Effector CD8-positive, alpha-beta T cell (primary cell): ENCODE measurements at places on chromosomes 13 and 19.
A peak's percentile ranks its signal among the peaks of the same experiment; 100 is the strongest.

- no peak for DNase-seq
These were observed 93.3 kb upstream of the PCDH20 start for GRCh38 chr13:61508936-61509335.

- DNase-seq = no peak
These were observed 4.1 kb downstream of the CCDC70 start for GRCh38 chr13:51865838-51866237.

- no peak for DNase-seq
These were observed 15.3 kb downstream of the CATSPERG start for GRCh38 chr19:38350883-38351282.

- DNase-seq = no peak
These were observed 757 bp downstream of the WASF3 start for GRCh38 chr13:26558074-26558805.

DNA sequence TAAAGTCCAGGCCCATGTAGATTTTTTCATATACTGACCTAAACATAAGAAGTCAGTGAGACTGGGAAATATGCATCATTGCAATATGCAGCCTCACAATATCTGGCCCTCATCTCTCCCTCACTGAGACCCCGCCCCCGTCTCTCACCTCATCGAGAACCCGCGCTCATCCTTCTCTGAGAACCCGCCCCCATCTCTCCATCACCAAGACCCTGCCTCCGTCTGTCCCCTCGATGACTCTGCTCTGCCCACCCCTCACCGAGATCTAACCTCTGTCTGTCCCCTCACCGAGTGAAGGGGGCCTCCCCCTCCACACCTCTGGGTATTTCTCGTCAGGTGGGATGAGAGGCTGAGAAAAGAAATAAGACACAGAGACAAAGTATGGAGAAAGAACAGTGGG is 20.5 kb upstream of the ZNF846 start:
- DNase-seq = no peak

DNA sequence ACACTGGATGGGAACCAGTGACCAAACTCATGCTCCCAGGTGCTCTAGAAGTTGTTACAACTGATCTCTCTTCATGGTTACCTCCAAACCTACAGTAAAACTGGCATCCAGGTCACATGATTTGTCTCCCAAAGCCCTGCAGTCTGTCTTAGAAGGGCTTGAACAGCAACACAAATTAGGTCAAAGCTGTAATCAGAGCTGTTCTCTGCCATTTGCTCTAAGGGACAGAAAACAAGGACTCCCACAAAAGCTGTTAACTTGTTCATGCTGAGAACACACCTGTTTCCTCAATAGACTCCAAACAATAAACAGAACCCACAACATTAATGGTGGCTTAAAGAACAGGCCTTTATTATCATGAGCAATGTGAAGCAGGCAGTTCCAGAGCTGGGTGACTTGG is 8.0 kb downstream of the ZNF671 start:
- no peak for DNase-seq

DNA sequence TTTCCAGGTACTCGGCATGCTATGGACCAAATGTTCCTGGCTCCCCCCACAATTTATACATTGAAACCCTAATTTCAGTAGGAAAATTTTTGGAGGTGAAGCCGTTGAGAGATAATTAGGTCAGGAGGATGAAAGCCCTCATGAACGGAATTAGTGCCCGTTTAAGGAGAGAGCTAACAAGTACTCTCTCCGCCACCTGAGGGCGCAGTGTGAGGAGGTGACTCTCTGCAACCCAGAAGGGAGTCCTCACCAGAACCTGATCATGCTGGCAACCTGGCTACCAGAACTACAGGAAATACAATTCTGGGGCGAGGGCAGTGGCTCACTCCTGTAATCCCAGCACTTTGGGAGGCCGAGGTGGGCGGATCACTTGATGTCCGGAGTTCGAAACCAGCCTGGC is 397.8 kb downstream of the SLITRK5 start:
- no peak for DNase-seq

- no peak for DNase-seq
These were observed 25.1 kb downstream of the CARS2 start for GRCh38 chr13:110680852-110681251.

DNA sequence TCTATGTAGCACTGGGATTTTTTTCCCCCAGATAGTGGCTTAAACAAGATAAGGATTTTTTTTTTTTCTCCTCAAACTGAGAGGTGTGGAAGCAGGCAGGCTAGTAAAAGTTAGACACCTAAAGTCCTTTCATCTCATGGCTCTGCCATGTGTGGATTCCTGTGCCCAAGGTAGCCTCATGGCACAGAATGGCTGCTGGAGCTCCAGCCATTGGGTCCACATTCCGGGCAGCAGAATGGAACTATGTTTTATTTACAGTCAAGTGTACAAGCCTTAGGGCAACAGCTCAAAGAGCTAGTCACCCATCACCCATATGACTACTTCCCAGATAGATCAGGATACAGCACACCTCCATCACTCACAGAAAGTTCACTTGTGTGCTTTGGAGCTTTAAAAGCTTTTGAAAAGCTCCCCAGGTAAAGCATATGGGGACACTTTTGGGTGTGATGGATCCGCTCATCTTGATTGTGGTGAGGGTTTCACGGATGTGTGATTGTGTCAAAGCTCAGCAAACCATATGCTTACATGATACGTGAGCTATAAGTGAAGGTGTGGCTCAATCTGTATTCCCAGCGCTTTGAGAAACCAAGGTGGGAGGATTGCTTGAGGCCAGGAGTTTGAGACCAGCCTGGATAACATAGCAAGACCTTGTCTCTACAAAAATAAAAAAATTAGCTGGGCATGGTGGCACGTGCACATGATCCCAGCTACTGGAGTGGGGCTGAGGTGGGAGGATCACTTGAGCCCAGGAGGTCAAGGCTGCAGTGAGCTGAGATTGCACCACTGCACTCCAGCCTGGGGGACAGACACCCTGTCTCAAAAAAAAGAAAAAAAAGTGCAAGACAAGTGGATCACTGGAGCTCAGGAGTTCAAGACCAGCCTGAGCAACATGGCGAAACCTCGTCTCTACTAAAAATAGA is 18.1 kb downstream of the PGLS start:
- DNase-seq = no peak

- no peak for DNase-seq
These were observed 178.6 kb downstream of the RBM26 start for GRCh38 chr13:79227418-79227817.

DNA sequence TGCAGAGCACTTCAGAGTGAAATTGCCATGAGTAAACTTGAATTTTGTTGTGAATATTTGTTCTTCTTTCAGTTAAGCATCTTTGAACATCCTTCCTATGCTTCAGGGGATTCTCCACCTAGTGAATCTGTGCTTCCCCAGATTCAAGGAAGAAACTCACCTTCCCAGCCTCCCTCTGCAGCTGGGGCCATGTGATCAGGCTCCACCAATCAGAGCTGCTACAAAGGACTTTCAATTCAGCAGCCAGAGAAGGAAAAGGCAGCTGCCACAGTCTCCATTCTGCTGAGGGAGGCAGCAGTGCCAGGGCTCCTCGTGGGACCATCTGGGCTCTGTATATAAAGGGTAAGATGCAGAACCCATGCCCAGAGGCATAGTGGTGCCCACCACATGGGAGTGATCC is 89.7 kb upstream of the SIAH3 start:
- DNase-seq = no peak

- no peak for DNase-seq
These were observed 737.7 kb downstream of the PCDH9 start for GRCh38 chr13:66492479-66492878.

DNA sequence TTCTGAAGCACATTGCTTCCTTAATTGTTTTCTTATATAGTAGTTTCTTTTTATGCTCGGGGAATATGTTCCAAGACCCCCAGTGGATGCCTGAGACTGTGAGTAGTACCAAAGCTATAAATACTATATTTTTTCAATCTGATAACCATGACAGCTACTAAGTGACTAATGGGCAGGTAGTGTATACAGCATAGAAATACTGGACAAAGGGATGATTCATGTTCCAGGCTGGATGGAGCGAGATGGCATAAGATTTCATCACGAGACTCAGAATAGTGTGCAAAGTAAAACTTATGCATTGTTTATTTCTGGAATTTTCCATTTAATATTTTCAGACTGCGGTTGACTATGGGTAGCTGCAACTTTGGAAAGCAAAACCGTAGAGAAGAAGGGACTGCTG is 47.9 kb upstream of the OLFM4 start:
- no peak for DNase-seq

DNA sequence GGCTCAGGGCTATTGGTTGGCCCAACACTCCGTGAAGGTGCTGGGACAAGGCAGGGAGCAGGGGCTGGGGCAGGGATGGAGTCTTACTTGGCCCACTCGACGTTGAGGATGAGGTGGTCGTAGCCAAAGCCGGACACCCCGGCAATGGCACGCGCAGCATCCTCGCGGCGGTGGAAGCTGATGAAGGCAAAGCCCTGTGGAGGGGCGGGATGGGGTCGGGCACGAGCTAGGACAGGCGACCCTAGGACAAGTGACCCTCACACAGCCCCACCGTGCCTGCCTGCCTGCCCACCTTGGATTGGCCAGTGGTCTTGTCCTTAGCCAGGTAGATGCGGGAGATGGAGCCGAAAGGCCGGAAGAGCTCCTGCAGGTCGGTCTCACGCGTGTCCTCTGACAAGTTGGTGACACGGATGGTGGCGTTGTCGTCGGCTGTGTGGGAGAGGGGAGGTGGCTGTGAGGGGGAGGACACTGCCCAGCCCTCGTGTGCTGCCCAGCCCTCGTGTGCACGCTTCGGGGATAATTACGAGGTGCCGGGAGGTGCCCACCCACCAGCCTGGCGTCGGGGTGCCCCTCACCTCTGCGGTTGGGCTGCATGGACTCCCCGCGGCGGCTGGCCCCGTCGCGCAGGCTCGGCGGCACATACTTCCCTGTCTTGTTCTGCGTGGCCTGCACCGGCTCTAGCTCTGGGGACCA is 4.0 kb downstream of the P2RY11 start:
- no peak for DNase-seq

DNA sequence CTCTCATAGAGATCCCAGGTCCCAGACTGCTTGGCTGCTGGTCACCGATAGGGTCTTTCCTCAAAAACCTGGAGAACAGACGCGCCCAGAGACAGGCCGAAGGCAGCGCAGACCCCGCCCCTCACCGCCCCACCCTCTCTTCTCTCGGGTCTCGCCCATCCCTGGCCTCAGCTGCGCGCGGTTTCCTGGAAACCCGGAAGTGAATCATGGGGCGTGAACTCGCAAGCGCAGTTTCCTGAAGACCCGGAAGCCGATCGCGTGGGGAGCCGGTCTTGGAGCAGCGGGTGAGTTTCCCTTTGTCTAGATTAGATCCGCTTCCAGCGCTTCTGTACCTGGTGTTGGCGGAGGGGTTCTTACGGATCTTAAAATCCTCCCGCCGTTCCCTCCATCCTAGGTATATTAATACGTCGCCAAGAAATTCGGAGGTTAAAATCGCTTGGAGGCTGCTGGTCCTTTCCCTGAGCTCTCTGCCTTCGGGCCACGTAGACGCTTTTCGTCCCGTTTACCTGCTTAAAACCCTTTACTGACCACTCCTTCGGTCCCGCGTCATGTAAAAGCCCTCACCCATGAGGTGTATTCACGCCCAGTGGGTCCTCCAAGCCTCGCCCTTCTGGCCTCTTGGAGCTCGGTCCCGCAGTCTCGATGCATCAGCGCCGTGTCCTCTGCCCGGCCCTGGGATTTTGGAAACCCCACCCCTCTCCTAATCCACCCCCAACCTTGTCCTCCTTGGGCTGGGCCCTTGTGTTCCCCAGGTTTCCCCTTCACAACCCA is at the start of gene ZNF578:
Gene ZNF578 (plus strand): TSS at position 230 of the 771 bp plus-strand sequence. CDS start 48,293 bp downstream, outside the sequence.
- peak; percentile 45 for DNase-seq

- DNase-seq = peak; percentile 29
These were observed 29.7 kb downstream of the GPX4 start for GRCh38 chr19:1133471-1133929.

- DNase-seq = no peak
These were observed 1.8 kb downstream of the ABHD13 start for GRCh38 chr13:108220041-108220440.

GRCh38 chr13:41289463-41289881 is 21.6 kb upstream of the NAA16 start:
- DNase-seq = no peak

GRCh38 chr19:45733160-45733810 is at the start of gene MEIOSIN:
Gene MEIOSIN, plus strand, starts transcription at chr19:45733439. Its CDS starts 1,938 bp downstream, at chr19:45735377.
- DNase-seq = no peak
